ENCODE measurements at places on chromosomes 3 and 15.
A peak's percentile ranks its signal among the peaks of the same experiment; 100 is the strongest.

DNA sequence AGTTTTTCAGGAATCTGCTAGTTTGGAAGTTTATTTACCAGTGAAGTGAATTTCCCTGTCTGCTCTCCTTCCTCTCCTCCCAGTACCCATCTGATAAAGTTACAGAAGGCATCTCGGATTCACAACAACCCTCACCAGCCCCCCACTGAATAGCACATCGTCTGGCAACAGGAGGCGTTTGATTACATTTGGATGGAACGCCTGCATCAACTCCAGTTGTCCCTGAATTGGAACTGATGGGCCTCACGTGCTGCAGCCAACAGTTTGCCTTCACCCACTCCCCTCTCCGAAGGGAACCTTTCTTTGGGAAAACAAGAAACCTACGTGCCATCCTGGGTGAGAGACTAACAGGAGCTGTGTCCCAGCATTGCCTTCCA, 59.5 kb upstream of the BCL6 start:
- no peak for DNase-seq

GRCh38 chr3:129324855-129325254, 46.2 kb downstream of the HMCES start:
- DNase-seq, result no peak

GRCh38 chr3:146152834-146153233, 8.2 kb downstream of the PLOD2 start:
- DNase-seq, result no peak

DNA sequence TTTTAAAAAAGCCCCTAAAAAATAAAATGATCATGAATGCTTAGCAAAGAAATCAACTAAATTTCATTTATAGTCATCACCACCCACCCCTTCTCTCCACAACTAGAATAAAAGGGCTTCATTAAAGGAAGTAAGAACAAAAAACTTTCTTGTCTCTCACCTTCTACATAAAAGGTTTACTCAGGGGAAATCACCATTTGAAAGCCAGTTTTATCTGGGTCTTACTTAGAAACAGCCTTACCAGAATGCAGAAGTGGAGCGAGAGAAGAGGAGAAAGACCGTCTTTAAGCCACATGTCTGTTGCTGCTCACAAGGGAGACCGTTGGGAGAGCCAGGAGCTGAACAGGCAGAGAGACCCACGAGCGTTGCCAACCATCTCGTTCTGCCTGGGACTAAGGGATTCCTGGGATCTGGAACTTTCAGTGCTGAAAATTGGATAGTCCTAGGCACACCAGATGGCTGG, 350.1 kb upstream of the PROK2 start:
- peak; percentile 82 for DNase-seq

GRCh38 chr3:40915346-40915865, 283.9 kb upstream of the CTNNB1 start:
- no peak for DNase-seq

- no peak for DNase-seq
Measured at GRCh38 chr3:32870373-32871095, 52.7 kb downstream of the TRIM71 start.

- no peak for DNase-seq
Measured at GRCh38 chr3:53733446-53733845, 112.8 kb downstream of the CHDH start.

DNA sequence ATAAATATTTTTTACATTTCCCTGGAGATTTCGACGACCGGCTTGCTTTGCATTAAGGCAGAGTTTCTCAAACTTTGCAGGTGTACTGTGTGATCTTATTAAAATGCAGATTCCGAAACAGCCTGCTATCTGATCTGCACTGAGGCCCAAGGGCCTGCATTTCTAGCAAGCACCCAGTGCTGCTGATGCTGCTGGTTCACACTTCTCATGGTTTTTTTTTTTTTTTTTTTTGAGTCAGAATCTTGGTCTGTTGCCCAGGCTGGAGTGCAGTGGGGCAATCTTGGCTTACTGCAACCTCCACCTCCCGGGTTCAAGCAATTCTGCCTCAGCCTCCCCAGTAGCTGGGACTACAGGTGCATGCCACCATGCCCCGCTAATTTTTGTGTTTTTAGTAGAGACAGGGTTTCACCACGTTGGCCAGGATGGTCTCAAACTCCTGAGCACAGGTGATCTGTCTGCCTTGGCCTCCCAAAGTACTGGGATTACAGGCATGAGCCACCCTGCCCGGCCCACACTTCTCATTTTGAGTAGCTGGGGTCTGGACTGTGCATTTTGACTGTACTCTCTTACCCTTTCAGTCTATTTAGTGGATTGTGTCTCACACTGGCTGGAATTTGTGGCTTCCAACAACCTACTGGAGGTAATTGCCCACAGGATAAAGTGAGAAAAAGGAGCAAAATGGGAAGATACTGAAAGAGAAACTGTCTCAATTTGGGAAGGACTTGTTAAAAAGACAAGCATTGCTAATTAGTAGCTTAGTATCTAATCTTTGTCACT, 94.1 kb downstream of the ITPR1 start:
- DNase-seq, result no peak

- DNase-seq, result no peak
Measured at GRCh38 chr3:157247391-157247790, 87.4 kb upstream of the CCNL1 start.

DNA sequence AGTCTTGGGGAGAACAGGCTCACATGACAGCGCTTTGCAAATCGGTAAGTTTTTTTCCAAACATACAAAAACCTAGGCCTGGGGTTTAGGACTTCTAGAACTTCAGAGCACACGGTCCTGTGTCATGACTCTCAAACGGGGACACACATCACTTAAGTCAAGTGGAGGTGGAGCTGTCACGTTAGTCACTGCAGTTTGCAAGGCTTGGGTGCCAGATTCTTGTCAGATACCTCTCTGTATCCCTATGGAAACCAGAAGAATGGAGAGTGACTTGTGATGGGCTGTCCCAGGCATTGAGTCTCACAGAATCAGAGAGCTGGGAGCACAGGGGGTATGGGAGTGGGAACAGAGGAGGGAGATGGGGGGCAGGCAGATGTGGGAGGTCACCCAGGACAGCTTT, 64.8 kb downstream of the DUT start:
- no peak for DNase-seq

- DNase-seq, result no peak
Measured at GRCh38 chr15:83897037-83897436, 243.1 kb downstream of the ADAMTSL3 start.

DNA sequence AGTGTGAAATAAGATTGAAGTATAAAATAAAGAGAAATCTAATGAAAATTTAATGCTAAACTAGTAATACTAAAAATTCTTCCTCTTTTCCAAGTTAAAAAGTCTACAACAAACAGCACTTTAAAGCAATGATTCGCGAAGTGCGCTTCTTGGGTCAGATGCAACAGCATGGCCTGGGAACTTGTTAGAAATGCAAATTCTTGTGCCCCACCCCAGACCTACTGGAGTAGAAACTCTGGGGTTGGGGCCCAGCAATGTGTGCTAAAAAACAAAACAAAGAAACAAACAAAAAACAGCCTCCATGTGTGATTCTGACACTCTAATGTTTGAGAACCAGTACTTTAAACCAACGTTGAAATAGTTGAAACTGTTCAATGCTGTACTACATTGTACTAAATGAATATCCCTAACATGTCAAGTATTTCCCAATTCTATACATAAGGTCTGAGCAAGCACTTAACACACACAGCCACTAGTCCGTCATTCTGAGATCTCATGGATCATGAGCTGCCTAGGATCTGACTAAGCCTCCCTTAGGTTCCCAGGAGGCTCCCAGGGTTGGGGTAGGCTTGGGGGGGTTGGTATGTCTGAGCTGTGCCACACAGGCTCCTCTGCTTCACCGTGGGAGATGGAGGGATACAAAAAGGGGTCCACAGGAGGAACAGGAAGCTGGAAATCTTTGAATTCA, 6.1 kb downstream of the RASGRP1 start:
- DNase-seq, result no peak

DNA sequence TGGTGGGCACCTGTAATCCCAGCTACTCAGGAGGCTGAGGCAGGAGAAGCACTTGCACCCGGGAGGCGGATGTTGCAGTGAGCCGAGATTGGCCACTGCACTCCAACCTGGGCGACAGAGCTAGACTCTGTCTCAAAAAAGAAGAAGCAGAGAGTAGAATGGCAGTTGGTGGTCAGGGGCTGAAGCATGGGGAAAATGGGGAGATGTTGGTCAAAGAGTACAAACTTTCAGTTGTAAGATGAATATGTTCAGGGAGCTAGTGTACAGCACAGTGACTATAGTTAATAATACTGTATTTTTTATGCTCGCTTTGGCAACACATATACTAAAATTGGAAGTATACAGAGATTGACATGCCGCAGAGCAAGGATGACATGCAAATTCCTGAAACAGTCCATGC, 41.5 kb downstream of the PCNP start:
- DNase-seq, result no peak

DNA sequence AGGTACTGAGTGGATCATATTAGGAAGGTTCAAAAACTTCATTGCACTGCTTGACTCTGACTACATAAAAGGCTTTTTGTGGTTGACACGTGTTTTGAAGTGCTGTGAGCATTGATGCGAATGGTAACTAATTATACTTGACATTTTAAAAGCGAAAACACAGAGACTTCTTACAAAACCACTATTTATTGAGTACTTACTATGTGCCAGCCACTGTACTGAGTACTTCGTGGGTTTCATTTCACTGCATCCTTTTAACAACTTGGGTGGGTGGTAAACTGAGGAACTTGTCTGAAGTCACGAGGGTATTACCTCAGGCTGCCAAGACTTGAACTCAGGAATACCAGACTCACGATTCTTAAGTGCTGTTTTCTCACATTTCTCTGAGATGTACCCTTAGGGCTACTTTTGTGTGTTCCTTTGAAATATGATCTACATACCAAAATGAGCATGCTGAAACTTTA, 45.3 kb upstream of the PPP4R2 start:
- no peak for DNase-seq

DNA sequence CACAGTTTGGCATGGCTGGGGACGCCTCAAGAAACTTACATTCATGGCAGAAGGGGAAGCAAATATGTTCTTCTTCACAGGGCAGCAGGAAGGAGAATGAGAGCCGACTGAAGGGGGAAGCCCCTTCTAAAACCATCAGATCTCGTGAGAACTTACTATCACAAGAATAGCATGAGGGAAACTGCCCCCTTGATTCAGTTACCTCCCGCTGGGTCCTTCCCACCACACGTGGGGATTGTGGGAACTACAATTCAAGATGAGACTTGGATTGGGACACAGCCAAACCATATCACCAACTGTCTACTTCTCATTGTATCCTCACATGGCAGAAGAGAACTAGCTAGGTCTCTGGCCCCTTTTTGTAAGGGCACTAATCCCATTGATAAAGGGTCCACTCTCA, 30.5 kb downstream of the CCDC32 start:
- no peak for DNase-seq

GRCh38 chr3:16447135-16447534, 66.4 kb downstream of the RFTN1 start:
- DNase-seq, result peak; percentile 97

DNA sequence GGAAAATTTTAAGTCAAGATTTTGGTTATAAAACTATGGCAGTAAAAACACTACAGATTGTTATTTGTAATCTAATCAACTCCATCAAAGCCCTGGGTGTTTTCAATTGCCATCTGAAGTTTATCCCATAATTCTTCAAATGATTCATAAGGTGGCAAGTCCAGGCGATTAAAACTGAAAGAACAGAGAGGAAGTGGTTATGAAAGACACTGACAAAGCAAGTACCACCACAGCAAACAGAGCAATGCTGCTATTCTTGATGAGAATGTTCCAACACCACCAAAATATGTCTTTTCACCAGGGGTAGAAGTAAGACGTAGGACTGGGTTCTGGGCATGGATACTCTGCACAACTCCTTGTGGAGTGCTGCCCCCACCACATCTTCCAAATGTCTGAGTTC, 86.9 kb upstream of the PRTG start:
- no peak for DNase-seq

- no peak for DNase-seq
Measured at GRCh38 chr3:190575437-190576185, 61.7 kb downstream of the IL1RAP start.

- DNase-seq, result no peak
Measured at GRCh38 chr15:76996526-76997401, 1.8 kb downstream of the PSTPIP1 start.

DNA sequence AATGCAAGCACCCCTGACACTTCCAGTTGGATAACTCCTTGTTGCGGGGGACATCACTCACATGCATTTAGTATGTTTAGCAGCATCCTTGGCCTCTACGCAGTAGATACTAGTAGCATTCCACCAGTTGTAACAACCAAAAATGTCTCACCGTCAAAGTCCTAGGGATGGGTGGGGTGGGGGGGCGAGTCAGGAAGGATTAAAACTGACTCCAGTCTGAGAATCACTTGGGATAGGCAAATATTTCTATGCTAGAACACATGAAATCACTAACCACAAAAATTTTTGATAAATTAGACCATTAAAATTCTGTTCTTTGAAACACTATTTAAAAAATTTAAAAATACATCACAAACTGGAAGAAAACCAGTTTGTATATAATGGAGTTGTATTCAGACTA, 18.0 kb downstream of the ICE2 start:
- no peak for DNase-seq

GRCh38 chr3:42114130-42114725, 23.1 kb downstream of the TRAK1 start:
- DNase-seq, result no peak

DNA sequence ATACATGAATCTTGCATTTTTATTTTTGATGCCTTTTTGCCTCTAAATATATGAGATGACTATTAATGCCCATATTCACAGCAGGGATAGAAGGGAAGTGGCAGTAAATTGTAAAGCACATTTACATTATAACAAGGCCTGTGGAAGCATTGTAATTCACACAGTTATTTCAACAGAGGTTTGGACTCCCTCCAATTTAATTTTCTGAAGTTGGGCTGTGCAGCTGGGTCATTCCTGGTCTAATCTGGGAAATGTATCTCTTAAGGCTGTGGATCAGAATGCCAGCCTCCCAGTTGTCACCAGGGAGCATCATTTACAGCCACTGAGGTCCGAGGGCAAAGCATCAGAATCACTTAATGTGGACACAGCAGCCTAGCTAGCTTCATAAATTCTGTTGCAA, 434.5 kb downstream of the MFSD1 start:
- DNase-seq, result no peak

DNA sequence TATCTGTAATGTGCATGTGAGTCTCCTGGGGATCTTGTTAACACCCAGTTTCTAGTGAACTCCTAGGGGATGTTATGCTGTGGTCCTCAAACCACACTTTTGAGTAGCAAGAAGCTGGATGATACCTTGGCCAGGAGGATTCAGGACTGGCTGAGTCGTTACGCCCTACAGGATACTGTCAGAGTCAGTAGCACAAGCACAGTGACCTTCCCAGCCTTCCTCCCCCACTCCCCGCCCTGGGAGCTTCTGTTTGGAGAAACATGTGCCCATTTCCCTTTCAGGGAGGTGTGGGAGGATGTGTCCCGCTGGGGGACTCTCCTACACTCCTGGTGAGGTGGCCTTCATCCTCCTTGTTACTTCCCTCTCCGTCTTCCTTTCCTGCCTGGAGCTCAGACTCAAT, 76.4 kb upstream of the TRPM1 start:
- DNase-seq, result no peak

- DNase-seq, result peak; percentile 73
Measured at GRCh38 chr3:42014921-42015533, 53.1 kb upstream of the ULK4 start.

DNA sequence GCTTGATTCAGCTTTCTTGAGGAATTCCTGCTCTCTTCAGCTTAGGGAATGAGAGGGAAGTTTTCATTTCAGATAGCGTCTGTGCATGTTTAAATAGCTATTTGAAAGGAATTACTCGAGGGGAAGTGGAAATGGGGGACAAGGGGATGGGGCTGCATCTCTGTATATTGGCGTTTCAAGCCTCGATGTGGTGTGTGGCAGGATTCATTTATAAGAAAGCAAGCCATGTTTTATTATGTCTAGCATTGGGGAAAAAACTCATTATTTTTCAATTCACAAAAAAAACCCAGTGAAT, 1.0 kb downstream of the ATP2C1 start:
- peak; percentile 68 for DNase-seq
